Osteocyte (in vitro differentiated cells): ENCODE measurements at places on chromosomes 1 and 21. TPM values are rescaled to one million over a fixed set of nuclear protein-coding genes. Genes with fewer than 3 reads are reported as not detected.

The NTNG1 gene
- not detected in 2 replicates for total RNA-seq

The RGSL1 gene
- total RNA-seq: not detected in 2 replicates

The CEPT1 gene
- 25.3 and 26.0 TPM in 2 replicates for total RNA-seq

DNA sequence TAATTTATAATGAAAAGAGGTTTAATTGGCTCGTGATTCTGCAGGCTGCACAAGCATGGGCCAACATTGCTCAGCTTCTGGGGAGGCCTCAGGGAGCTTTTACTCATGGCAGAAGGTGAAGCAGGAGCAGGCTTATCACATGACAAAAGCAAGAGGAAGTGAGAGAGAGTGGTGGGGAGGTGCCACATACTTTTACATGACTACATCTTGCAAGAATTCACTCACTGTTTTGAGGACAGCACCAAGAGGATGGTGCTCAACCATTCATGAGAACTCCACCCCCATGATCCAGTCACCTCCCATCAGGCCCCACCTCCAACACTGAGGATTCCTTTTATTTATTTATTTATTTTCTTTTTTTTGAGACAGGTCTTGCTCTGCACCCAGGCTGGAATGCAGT, 5.5 kb upstream of the PLEKHM2 start:
- DNase-seq: no peak
- H3K27me3 ChIP-seq: no peaks in the 10 kb centered on the region
- H3K27ac ChIP-seq: no peak overlapping the region
- H3K4me3 ChIP-seq: no peak overlapping the region
- H3K4me1 ChIP-seq: peaks cover 25% of the 10 kb centered on the region
- H3K36me3 ChIP-seq: no peaks in the 10 kb centered on the region

DNA sequence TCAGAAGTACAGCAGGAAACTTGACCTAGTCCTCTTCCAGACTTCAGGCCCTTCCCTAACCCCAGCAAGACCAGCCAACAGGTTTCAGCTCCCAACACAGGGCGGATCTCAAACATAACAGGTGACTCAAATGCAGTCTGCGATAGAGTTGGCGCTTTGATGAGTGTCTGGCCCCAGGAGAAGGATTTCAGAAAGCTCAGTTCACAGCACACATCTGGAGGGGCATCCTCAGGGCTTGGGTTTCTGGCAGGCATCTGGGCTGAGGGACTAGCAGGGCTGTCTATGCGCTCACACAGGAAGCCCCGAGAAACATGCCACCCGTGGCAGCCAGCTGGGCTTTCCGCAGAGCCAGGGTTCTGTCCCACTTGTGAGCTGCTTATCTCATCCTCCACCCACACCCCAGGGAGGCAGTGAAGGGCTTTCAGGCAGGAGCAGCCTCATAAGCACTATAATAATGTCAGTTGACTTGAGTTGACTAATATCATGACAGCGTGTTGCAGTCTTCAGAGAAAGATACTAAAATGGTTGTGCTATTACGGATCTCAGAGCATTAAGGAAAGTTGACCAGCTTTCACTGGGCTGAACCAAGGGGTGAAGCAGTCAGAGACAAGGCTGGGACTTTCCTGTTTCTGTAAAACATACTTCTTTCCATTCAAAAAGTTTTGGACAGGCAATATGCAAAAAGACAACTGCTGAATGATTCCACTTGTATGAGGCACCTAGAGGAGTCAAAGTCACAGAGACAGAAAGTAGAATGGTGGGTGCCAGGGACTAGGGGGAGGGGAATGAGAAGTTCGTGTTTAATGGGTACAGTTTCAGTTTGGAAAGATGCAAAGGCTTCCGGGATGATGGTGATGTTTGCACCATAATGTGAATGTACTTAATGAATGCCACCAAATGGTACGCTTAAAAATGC, 233.0 kb upstream of the IRF2BP2 start:
- no peak for DNase-seq
- no peaks in the 10 kb centered on the region for H3K27me3 ChIP-seq
- H3K36me3 ChIP-seq: peaks cover 3% of the 10 kb centered on the region
- peaks cover 49% of the 10 kb centered on the region for H3K4me1 ChIP-seq

DNA sequence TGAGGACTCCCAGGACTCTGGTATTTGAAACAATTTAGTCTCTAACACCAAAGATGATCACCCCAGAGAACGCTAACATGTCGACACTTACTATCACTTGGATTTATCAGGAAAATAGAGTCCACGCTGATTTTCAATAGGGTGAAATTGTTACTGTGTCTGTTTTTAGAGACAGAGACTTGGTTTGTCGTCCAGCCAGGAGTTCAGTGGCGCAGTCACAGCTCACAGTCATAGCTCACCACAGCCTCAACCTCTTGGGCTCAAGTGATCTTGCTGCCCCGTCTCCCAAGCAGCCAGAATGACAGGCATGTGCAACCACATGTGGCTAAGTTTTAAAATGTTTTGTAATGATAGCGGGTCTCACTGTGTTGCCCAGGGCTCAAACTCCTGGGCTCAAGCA, 5.3 kb downstream of the SSU72 start:
- H3K4me3 ChIP-seq: no peak overlapping the region
- no peak overlapping the region for H3K27ac ChIP-seq
- no peaks in the 10 kb centered on the region for H3K27me3 ChIP-seq
- DNase-seq: no peak

DNA sequence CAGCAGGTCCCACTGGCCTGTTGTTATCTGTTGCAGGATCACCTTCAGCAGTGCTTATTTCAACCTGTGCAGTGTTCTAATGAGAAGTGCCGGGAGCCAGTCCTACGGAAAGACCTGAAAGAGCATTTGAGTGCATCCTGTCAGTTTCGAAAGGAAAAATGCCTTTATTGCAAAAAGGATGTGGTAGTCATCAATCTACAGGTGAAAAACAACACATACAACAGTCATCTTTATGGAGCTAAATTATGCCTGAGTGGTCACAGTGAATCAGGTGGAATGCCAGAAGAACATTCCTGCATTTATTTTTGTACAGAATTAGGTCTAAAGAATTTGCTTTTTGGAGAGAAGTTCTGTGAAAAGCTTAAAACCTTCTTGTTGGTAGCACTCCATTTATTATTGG, 33.2 kb downstream of the TRAF5 start:
- H3K27ac ChIP-seq: no peak overlapping the region
- H3K27me3 ChIP-seq: no peaks in the 10 kb centered on the region
- peaks cover 32% of the 10 kb centered on the region for H3K36me3 ChIP-seq
- no peak for DNase-seq
- peaks cover 6% of the 10 kb centered on the region for H3K4me1 ChIP-seq

DNA sequence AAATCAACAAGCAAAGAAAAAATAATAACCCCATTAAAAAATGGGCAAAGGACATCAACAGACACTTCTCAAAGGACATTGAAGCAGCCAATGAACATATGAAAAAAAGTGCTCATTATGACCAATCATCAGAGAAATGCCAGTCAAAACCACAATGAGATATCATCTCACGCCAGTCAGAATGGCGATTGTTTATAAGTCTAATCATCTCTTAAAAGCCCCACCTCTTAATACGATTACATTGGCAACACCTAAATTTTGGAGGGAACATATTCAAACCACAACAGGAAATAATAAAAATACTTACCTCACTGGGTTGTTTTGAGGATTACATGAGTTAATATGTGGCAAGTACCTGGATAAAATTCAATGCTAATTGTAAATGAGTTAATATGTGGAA, 57.1 kb upstream of the PLPPR4 start:
- H3K27ac ChIP-seq: no peak overlapping the region
- H3K27me3 ChIP-seq: peaks cover 2% of the 10 kb centered on the region
- H3K36me3 ChIP-seq: no peaks in the 10 kb centered on the region
- no peak for DNase-seq
